ENCODE measurements at places on chromosomes 5 and 9.

DNA sequence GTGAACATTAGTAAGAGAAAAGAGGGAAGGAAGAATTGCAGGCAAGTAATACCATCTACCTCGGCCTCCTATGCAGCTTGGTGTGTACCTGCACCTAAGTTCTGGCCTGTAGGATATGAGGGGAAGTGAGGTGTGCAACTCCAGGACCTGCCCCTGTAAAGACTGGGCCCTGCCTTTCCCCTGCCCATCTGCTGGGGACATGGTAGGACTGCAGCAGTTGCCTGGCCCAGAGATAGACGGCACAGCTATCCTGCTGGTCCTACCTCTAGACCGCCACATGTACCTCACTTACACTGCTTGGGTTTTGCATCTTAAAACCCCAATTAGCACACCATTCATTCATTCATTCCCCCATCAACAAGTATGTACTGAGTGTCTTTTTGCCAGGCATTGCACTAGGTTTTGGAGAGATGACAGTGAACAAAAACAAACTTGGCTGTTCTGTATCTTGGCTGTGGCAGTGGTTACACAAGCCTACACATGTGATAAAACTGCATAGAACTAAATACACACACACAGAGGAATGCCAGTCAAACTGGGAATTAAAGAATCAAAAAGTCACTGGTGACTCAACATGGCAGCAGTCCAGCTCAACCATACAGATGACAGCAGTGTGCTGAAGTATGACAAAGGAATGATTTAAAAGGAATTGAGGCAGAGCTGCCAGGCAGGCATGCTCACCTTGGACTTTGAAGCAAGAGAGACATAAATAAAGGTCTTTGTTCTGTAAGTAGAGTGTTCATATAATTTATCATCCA is 23.3 kb upstream of the MGAT1 start:
- DNase-seq: no peak

- DNase-seq: no peak
These were observed 1682.4 kb downstream of the MAT2B start for GRCh38 chr5:165187815-165188214.

DNA sequence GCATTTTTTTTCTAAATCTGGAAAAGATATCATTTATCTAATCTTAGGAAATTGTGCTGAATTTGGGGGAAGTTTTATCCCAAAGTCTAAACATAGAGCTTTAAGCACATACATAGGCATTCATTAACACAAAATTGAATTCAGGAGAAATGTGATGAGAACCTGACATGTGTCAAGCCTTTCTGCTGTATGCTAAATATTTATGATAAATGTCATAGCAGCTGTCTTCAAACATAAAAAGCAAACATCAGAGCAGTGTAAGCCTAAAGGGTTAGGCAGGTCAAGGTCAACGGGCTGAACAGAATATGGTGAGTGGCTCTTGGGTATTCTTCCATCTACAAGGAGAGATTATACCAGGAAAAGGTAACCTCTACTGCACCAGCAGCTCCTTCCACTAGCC is 737.2 kb upstream of the ZNF608 start:
- no peak for DNase-seq

DNA sequence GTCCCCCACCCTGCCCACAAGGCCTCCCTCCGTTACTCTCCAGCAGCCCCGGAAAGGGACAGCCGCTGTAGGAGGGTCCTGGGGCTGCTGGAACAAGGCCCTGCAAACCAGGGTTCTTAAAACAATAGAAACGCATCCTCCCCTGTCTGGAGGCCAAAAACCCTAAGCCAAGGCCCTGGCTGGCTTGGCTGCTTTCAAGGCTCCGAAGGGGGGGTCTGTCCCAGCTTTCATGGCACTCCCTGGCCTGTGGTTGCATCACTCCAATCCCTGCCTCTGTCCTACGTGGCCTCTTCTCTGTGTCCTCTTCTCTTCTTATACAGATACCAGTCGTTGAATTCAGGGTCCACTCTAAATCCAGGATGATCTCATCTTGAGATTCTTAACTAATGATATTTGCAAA is 7.4 kb upstream of the UBAC1 start:
- DNase-seq: no peak

DNA sequence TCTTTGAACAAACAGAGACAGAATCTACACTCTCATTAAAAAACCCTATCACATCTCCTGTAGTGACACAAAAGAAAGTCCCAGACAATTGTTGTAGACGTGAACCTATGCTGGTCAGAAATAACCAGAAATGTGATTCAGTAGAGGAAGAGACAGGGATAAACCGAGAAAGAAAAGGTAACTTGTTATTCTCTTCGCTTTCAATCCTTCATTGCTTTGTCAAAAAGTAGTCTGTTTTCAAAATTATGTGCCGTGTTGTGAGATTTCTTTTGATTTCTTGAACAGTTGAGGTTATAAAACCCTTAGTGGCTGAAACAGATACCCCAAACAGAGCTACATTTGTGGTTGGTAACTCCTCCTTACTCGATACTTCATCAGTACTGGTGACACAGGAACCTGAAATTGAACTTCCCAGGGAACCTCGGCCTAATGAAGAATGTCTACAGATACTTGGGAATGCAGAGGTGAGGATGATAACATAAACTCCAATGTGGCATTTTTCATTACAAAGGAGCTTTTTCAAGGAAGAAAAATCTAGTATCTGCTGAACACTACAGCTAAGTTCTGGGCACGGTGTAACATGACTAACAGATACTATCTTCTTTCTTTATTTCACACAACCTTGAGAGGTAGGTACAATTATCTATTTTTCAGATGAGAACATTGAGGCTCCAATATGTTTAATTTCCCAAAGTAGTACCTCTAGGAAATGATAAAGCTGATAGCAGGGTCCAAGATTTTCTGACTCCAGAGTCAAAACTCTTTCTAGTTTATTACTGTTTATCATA is 14.3 kb downstream of the HMGCR start:
- no peak for DNase-seq
